ENCODE measurements at places on chromosomes 5 and 9.

- DNase-seq = no peak
Measured at GRCh38 chr9:16010221-16010620, 457.4 kb downstream of the CCDC171 start.

DNA sequence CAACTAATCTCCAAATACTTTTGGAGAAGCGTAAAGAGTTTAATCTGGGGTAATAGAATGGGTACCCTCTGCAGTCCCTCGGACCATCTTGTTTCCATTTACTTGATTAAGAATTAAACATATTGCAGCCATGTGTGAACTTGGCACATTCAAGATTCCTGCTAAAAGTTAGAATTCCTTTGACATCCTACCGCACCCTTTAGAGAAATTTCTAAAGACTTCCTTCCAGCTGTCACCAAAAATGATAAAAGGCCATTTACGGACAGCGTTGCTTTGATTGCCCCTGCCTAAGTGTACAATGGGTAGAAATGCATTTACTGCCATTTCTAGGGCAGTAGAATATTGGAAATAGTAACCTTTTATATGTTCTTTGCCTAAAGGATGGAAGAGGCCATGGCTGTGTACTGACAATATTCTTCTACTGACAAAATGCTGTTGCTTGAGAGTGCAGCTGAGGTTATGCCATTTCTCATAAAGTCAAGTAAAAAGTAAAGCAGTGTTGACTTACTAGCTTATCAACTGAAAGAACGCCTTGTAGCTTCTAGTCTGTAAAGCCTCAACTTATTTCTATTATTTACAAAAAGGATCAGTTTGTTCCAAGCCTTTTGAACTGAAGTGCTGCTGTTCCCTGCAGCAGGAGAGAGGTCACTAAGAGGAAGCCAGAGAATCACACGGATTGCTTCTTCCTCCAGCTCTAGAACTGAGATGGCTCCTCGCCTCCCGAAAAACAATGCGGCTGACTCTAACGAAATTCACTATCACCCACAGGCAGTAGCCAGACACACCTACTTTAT is 139.8 kb upstream of the BASP1 start:
- DNase-seq = no peak

DNA sequence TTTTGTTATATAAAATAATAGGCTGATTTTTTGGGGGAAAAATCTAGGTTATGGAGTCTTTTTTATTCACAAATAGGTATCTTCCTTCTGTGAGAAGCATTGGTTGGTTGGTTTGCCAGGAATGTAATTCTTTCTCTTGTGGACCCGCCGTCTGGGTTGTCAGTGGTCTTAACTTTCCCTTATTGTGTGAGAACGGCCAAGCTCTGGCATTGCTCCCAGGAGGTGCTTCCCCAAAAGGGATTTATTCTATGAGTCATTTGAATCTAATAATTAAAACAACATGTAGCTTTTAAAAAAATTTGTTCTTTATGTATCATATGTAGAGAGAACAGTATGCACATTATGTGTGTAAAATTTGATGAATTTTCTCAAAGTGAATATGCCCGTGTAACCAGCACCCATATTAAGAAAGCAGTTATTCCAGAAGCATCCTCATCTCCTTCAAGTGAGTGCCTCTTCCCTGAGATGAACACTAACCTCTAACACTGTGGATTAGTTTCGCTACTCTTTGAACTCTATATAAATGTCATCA is 114.4 kb downstream of the MAST4 start:
- DNase-seq = no peak

DNA sequence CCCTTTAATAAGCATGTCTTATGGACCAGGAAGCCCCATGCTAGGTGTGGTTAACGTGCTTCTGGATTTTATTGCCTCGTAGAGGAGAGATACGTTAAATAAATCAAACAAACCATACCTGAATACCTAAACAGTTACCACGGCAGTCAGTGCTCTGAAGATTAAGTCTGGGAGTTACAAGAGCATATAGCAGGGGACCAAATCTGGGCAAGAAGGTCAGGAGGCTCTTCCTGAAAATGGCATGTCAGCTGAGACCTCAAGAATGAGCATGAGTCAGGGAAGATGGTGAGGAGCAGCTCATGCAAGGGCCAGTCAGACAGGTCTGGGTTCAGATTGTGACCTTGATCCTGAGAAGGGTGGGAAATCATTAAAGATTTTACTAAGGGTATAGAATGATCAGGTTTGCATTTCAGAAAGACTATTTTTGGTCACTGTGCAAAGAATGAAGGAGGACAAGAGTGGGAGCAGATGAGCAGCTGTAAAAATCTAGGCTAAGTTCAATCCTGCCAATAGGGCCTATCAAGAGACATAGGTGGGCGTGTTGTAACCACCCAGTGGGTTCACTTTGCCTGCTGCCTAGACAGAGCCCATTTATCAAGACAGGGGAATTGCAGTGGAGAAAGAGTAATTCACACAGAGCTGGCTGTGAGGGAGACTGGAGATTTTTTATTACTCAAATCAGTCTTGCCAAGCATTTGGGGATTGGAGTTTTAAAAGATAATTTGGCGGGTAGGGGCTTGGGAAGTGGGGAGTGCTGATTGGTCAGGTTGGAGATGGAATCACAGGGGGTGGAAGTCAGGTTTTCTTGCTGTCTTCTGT is 4.8 kb upstream of the ZNF366 start:
- no peak for DNase-seq

- no peak for DNase-seq
Measured at GRCh38 chr5:150272531-150272930, 17.0 kb downstream of the CAMK2A start.

- no peak for DNase-seq
Measured at GRCh38 chr9:89532478-89532877, 34.6 kb upstream of the SEMA4D start.

DNA sequence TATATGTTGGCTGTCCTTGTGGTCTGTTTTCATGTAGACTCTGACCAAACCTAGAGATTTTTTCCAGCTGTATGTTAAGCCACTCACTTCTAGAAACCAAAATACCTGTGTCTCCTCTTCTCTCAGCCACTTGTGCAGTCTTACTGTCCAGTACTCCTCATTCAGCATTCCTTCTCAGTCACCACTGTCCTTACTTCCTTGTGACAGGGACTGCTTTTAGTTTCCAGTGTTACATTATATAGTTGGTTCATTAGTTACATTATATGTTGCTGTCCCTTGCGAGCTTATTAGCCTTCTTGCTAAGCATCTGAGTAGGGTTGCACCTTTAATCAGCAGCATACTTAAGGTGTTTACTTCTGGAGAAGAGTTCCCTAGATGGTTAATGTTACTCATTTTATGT is 4.3 kb downstream of the ATP6V1G1 start:
- DNase-seq = no peak

DNA sequence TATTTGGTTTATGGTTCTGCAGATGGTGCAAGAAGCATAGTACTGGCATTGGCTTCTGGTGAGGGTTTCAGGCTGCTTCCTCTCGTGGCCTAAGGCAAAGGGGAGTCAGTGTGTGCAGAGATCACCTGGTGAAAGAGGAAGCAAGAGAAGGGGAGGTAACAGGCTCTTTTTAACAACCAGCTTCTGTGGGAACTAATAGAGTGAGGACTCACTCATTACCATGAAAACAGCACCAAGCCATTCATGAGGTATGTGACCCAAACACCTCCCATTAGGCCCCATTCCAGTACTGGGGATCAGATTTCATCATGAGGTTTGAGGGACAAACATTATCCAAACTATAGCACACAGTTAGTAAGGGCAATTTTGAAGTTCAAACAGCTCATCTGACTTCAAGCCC is 263.5 kb downstream of the TMEM38B start:
- DNase-seq = no peak

DNA sequence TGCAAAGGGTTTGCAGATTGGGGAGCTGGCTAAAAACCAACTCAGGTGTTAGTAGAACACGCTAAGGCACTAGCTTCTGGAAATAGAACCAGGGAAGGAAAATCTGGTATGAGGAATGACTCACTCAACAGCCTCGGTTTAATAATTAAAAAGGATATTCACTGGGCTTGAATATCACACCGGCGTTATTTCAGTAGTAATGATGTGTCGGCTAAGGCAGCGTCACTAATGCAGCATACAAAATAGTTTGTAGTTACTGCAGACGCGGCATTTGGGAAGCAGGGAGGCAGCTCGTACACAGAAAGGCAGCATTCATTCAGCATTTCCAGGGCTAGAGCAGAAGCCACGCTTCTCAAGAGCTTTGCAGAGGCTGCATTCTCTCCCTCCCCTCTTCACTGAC is 1.7 kb downstream of the ADRA1B start:
- no peak for DNase-seq

GRCh38 chr5:34534523-34535103 is 121.5 kb upstream of the RAI14 start:
- DNase-seq = no peak

- no peak for DNase-seq
Measured at GRCh38 chr9:109894473-109894872, 114.5 kb downstream of the PALM2AKAP2 start.

GRCh38 chr5:176724472-176724871 is 77.2 kb downstream of the TSPAN17 start:
- DNase-seq = no peak

DNA sequence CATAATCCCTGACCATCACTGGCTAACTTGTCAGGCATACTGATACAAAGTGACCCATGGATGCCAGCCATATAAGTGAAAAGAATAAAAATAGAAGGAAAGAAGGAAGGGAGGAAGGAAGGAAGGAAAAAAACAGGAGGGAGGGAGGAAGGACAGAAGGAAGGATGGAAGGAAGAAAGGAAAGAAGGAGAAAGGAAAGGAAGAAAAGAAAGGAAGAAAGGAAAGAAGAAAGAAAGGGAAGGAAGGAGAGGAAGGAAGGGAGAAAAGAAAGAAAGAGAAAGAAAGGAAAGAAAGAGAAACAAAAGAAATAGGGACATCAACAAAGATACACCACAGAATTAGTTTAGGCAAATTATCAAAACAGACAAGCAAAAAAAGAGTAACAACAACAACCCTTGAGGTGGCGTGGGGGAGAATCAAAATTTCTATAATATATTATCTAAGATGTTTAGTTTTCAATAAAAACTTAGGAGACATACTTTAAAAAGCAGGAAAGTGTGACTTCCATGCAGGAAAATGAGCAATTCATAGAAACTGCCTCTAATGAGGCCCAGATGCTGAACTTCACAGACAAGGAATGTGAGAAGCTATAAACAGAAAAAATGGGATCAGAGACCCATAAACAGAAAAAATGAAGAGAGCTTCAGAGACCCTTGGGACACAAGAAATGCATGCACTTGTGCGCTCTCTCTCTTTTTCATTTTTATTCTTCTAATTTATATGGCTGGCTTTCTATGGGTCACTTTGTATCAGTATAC is 96.1 kb upstream of the NFIL3 start:
- DNase-seq = no peak

DNA sequence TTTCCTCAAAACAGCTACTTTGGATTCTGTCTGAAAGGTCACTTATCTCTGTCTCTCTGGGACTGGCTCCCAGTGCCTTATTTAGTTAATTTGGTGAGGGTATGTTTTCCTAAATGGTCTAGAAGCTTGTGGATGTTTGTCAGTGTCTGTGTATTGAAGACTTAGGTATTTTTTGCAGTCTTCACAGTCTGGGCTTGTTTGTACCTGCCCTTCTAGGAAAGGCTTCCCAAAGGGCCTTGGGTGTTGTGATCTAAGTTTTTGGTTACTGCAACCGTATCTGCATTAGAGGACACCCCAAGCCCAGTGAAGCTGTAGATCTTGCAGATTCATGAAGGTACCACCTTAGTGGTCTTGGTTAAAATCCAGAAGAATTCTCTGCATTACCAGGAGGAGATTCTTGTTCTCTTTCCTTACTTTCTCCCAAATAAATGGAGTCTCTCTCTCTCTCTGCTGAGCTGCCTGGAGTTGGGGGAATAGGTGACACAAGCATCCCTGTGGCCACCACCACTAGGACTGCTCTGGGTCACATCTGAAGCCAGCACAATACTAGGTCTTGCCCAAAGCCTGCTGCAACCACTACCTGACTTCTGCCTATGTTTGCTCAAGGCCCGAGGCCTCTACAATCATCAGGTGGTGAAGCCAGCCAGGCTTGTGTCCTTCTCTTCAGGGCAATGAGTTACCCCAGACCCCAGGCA is 17.8 kb upstream of the CCNB1 start:
- no peak for DNase-seq

- DNase-seq = no peak
Measured at GRCh38 chr9:113573959-113574352, 110.4 kb downstream of the RGS3 start.

- DNase-seq = no peak
Measured at GRCh38 chr5:132308701-132309100, 14.5 kb downstream of the SLC22A4 start.

GRCh38 chr5:159458217-159458711 is 128.0 kb upstream of the IL12B start:
- no peak for DNase-seq

GRCh38 chr5:108384741-108385140 is 2.8 kb upstream of the FBXL17 start:
- no peak for DNase-seq

GRCh38 chr5:178324481-178325310 is 92.1 kb upstream of the PHYKPL start:
- no peak for DNase-seq

- DNase-seq = no peak
Measured at GRCh38 chr5:5219541-5219940, 79.4 kb downstream of the ADAMTS16 start.
